ENCODE measurements at places on chromosomes 7 and 10. TPM values are rescaled to one million over a fixed set of nuclear protein-coding genes. Genes with fewer than 3 reads are reported as not detected.

The SPDYE2 gene
- total RNA-seq, result not detected

The SLC29A4 gene
- total RNA-seq, result 10.3 TPM

The UPP1 gene
- total RNA-seq, result 185 TPM

The CHRM2 gene
- 0.17 TPM for total RNA-seq

The CRHR2 gene
- not detected for total RNA-seq

The PLCE1 gene
- total RNA-seq, result 15.2 TPM

The PKD2L1 gene
- total RNA-seq, result not detected
